IMR-90 (cell line): ENCODE measurements at places on chromosomes 11 and 22. TPM values are rescaled to one million over a fixed set of nuclear protein-coding genes. Genes with fewer than 3 reads are reported as not detected.
A peak's percentile ranks its signal among the peaks of the same experiment; 100 is the strongest.

Gene LMF2
- total RNA-seq, result 15.6 and 16.8 TPM in 2 replicates

GRCh38 chr22:26648528-26649388 lies 8.6 kb upstream of the MIAT start:
- H3K27me3 ChIP-seq, result peaks cover 56% of the 10 kb centered on the region
- H3K4me1 ChIP-seq, result peaks cover 6% of the 10 kb centered on the region
- H3K4me3 ChIP-seq, result no peak overlapping the region
- DNase-seq, result no peak
- H3K27ac ChIP-seq, result no peak overlapping the region

Gene REXO2
- 179 and 276 TPM in 2 replicates for total RNA-seq

DNA sequence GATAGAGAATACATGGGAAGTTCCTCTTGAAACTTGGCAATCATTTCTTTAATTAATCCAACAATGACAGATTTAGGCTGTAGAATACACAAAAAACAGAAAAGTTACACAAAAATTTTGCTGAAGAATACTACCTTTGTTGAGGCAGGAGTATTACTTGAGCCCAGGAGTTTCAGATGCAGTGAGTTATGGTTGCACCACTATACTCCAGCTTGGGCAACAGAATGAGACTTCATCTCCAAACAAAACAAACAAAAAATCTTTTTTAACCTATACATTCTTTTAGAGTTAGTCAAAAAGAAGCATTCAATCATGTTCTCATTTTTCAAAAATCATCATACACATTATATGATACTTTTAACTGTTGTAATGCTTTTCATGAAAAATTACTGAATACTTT lies 22.1 kb downstream of the UEVLD start:
- H3K36me3 ChIP-seq, result peaks cover 15% of the 10 kb centered on the region
- DNase-seq, result peak; percentile 29
- no peak overlapping the region for H3K27ac ChIP-seq
- peaks cover 4% of the 10 kb centered on the region; the same call in 1 of the 2 replicates for H3K4me1 ChIP-seq

GRCh38 chr11:43674560-43674959 lies 6.0 kb upstream of the HSD17B12 start:
- H3K27me3 ChIP-seq, result peaks cover 3% of the 10 kb centered on the region
- H3K4me3 ChIP-seq, result no peak overlapping the region
- no peaks in the 10 kb centered on the region for H3K36me3 ChIP-seq
- no peak overlapping the region for H3K27ac ChIP-seq
- no peak for DNase-seq

DNA sequence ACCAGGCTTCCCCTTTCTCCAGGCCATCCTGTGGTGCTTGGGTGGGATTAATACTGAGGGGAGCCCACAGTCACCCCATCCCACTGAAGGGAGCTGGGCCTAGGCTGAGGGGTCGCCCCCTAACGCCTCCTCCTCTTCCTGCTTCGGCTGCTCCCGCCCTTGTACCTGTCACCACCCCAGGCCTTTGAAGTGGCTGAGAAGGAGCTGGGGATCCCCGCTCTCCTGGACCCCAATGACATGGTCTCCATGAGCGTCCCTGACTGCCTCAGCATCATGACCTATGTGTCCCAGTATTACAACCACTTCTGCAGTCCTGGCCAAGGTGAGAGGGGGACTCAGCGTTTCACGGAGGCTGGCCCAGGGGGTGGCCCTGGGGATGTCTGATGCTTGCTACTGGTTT lies 6.1 kb downstream of the MICALL1 start:
- H3K27ac ChIP-seq, result no peak overlapping the region
- no peak overlapping the region for H3K4me3 ChIP-seq
- H3K4me1 ChIP-seq, result peaks cover 11% of the 10 kb centered on the region
- DNase-seq, result no peak
- H3K36me3 ChIP-seq, result peaks cover 30% of the 10 kb centered on the region
- H3K27me3 ChIP-seq, result no peaks in the 10 kb centered on the region

Gene OR52N4
- not detected in 2 replicates for total RNA-seq

Gene DBX1
- not detected in 2 replicates for total RNA-seq

DNA sequence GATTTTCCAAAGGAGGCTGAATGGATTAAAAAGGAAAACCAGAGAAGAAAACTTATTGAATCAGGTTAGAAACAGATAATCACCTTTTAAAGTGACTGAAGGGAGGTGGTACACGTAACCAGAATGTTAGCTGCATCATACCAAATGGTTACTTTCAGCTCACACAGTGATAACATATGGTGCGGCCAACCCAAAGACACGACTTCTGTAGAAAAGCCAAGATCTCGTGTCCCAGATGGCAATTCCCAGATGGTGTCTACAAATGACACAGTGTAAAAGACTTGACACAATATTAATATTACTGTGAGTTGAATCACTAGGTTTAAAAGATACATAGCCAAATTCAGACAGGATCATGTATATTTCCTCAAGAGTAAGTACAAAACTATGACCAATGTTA lies 5.2 kb downstream of the PPP2R1B start:
- no peaks in the 10 kb centered on the region for H3K27me3 ChIP-seq
- peaks cover 54% of the 10 kb centered on the region for H3K36me3 ChIP-seq
- DNase-seq, result no peak
- peaks cover 6% of the 10 kb centered on the region; the same call in 1 of the 2 replicates for H3K4me1 ChIP-seq
- no peak overlapping the region for H3K4me3 ChIP-seq

- H3K36me3 ChIP-seq, result no peaks in the 10 kb centered on the region
- DNase-seq, result no peak
- H3K4me3 ChIP-seq, result no peak overlapping the region
- H3K27ac ChIP-seq, result no peak overlapping the region
- no peaks in the 10 kb centered on the region for H3K4me1 ChIP-seq
These were observed 63.9 kb downstream of the SYN3 start for GRCh38 chr22:32994041-32994830.

Gene HEPHL1
- total RNA-seq, result under 0.01 TPM in 1 of 2 replicates, not detected in the other

Gene NCF4
- not detected in 2 replicates for total RNA-seq

DNA sequence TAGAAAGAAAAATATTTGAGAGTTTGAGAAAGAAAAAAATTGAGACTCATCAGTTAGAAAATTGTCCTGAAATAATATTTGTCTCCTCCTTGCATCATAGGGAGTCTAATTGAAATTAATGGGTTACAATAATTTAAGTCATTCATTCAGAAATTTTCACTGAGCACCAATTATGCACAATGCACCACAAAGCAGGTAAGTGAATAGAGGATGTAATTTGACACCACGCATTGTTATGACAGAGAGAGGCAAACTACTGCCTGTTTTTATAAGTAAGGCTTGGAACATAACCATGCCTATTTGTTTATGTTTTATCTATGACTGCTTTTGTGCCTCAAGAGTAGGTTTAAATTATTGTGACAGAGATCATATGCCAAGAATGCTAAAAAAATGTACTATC lies 537.9 kb upstream of the FAT3 start:
- H3K36me3 ChIP-seq, result no peaks in the 10 kb centered on the region
- no peak overlapping the region for H3K27ac ChIP-seq
- no peaks in the 10 kb centered on the region for H3K27me3 ChIP-seq
- DNase-seq, result no peak
- H3K4me3 ChIP-seq, result no peak overlapping the region
- no peaks in the 10 kb centered on the region for H3K4me1 ChIP-seq

Gene DRAP1
- total RNA-seq, result 237 and 339 TPM in 2 replicates

DNA sequence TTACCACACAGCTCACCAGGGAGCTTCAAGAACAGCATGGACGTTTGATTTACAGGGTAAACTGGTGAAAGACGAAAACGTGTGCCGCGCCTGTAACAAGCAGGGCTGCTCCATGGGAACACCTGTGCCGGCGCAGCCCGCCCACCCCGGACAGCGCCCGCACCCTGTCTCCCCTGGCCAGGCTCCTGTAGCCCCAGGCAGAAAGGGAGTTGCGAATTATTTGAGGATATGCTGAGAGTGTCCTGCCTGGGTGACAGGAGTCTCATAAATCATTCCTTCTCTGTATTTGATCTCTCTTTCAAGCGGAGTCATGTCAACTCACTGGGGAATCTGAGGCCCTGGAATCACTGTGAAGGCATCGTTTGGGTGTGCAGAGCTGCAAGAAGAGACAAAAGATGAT lies 804.3 kb downstream of the OPCML start:
- no peaks in the 10 kb centered on the region for H3K27me3 ChIP-seq
- H3K4me3 ChIP-seq, result no peak overlapping the region
- H3K27ac ChIP-seq, result no peak overlapping the region
- no peak for DNase-seq
- no peaks in the 10 kb centered on the region for H3K4me1 ChIP-seq
- no peaks in the 10 kb centered on the region for H3K36me3 ChIP-seq

Gene CCDC87
- under 0.01 and 0.18 TPM in 2 replicates for total RNA-seq

Gene MRGPRX3
- total RNA-seq, result not detected in 2 replicates

- no peak overlapping the region for H3K4me3 ChIP-seq
- H3K4me1 ChIP-seq, result peaks cover 6% of the 10 kb centered on the region
- no peak for DNase-seq
- H3K27ac ChIP-seq, result no peak overlapping the region
These were observed 5.5 kb downstream of the LRRC74B start for GRCh38 chr22:21051145-21051830.

Gene LMNTD2
- total RNA-seq, result 0.18 and 0.28 TPM in 2 replicates

Gene OR5A1
- not detected in 2 replicates for total RNA-seq

DNA sequence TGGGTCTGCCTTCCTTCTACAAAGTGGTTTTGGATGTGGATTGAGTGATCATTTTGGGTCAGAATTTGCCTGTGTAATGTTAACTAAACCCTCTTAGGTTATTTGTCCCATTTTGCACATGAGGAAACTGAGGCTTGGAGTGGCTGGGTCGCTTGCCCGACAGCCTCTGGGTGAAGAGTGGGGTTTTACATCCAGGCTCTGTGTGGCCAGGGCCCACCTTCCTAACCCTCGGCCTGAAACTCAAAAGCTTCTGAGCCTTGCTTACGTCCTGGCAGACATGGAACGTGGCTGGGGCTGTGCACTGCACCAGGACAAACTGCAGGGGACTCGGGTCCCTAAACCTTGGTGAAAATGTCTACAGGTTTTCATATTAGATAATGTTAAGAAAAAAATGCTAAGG lies 542.4 kb downstream of the TBC1D22A start:
- no peaks in the 10 kb centered on the region for H3K36me3 ChIP-seq
- 0 out of 2 replicates have a peak, but pooled peaks cover 2% of the 10 kb centered on the region for H3K4me1 ChIP-seq
- H3K4me3 ChIP-seq, result no peak overlapping the region
- no peaks in the 10 kb centered on the region for H3K27me3 ChIP-seq
- H3K27ac ChIP-seq, result no peak overlapping the region

- H3K27ac ChIP-seq, result peak overlapping the region; percentile 36
- peaks cover 18% of the 10 kb centered on the region for H3K4me1 ChIP-seq
- H3K4me3 ChIP-seq, result no peak overlapping the region
These were observed 82.5 kb upstream of the PICALM start for GRCh38 chr11:86151174-86152005.

GRCh38 chr11:64935359-64936081 lies at the start of gene GPHA2:
GPHA2 (minus strand) TSS chr11:64935893; CDS start chr11:64935460, 433 bp downstream.
- no peak within 1 kb of the TSS for H3K27ac ChIP-seq
- no peaks in the 10 kb centered on the region for H3K4me1 ChIP-seq
- DNase-seq, result no peak
- H3K4me3 ChIP-seq, result no peak within 1 kb of the TSS
- H3K36me3 ChIP-seq, result peaks cover 34% of the 10 kb centered on the region

GRCh38 chr11:114197799-114198500 lies 98.2 kb upstream of the NNMT start:
- peaks cover 12% of the 10 kb centered on the region; the same call in 1 of the 2 replicates for H3K27me3 ChIP-seq
- DNase-seq, result peak; percentile 71

DNA sequence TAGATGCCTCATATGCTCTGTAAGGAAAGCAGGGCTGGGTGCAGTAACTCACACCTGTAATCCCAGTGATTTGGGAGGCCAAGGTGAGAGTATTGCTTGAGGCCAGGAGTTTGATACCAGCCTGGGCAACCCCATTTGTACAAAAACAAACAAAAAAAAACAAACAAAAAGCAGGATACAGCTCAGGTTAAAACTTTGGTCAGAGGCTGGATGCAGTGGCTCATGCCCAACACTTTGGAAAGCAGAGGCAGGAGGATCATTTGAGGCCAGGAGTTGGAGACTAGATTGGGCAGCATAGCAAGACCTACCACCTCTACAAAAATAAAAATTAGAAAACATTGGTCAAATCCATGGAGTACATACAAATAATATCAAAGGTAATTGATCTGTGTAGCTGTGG lies 7.9 kb downstream of the CUL5 start:
- no peaks in the 10 kb centered on the region; the same call in 1 of the 2 replicates for H3K36me3 ChIP-seq
- DNase-seq, result no peak
- H3K4me3 ChIP-seq, result no peak overlapping the region
- H3K27me3 ChIP-seq, result no peaks in the 10 kb centered on the region
- H3K27ac ChIP-seq, result no peak overlapping the region
- peaks cover 7% of the 10 kb centered on the region for H3K4me1 ChIP-seq

Gene KRTAP5-8
- not detected in 2 replicates for total RNA-seq

Gene CATSPER1
- total RNA-seq, result 0.18 and 0.28 TPM in 2 replicates

- no peaks in the 10 kb centered on the region for H3K27me3 ChIP-seq
- H3K4me1 ChIP-seq, result no peaks in the 10 kb centered on the region
- no peak for DNase-seq
These were observed 494.7 kb upstream of the CHORDC1 start for GRCh38 chr11:90717522-90717921.

DNA sequence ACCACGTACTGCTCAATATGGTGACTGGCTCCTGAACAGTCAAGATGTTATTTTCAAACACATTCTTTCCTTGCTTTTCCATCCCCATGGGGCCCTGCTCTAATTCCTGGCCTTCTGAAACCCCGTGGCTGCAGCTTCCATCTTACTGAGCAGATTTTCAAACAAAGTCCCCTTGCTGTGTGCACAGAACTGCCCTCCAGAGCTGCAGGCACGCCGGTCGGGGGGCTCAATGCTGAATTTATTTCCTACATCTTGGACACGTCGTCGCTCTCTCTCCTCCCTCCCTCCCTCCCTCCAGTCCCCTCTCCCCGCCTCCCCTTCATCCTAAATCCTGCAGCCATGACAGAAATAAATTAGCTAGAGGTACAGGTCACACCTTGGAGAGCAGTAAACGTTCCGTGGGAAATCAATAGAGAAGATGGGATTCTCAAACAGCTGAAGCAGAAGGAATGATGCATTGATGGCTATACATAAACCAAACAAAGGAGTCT lies 243.1 kb upstream of the BLID start:
- peaks cover 11% of the 10 kb centered on the region for H3K36me3 ChIP-seq
- H3K4me1 ChIP-seq, result peaks cover 3% of the 10 kb centered on the region; the same call in 1 of the 2 replicates
- DNase-seq, result no peak
- H3K27ac ChIP-seq, result no peak overlapping the region
- H3K4me3 ChIP-seq, result no peak overlapping the region
- H3K27me3 ChIP-seq, result no peaks in the 10 kb centered on the region

DNA sequence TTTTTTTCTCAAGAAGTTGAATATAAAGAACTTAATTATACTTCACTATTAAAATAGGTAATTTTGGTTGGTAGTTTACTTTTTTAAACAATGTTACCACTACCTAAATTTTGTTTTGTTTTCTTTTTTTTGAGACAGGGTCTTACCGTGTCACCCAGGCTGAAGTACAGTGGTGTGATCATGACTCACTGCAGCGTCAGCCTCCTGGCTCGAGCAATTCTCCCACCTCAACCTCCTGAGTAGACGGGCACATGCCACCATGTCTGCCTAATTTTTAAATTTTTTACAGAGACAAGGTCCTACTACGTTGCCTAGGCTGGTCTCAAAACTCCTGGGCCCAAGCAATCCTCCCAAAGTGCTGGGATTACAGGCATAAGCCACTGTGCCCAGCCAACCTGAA lies 17.6 kb downstream of the SPCS2 start:
- H3K4me1 ChIP-seq, result no peaks in the 10 kb centered on the region
- DNase-seq, result no peak
- H3K27me3 ChIP-seq, result no peaks in the 10 kb centered on the region
- H3K36me3 ChIP-seq, result peaks cover 13% of the 10 kb centered on the region
- H3K27ac ChIP-seq, result no peak overlapping the region
- H3K4me3 ChIP-seq, result no peak overlapping the region
